Stimulated activated CD8-positive, alpha-beta memory T cell treated with anti-CD3 and anti-CD28 coated beads, Interleukin-7, amount 100 ng/mL, for 1 hour (primary cell): ENCODE measurements at places on chromosomes 4 and X.

- no peak for DNase-seq
These were observed 83.4 kb downstream of the TNIP2 start for GRCh38 chr4:2672700-2673099.

DNA sequence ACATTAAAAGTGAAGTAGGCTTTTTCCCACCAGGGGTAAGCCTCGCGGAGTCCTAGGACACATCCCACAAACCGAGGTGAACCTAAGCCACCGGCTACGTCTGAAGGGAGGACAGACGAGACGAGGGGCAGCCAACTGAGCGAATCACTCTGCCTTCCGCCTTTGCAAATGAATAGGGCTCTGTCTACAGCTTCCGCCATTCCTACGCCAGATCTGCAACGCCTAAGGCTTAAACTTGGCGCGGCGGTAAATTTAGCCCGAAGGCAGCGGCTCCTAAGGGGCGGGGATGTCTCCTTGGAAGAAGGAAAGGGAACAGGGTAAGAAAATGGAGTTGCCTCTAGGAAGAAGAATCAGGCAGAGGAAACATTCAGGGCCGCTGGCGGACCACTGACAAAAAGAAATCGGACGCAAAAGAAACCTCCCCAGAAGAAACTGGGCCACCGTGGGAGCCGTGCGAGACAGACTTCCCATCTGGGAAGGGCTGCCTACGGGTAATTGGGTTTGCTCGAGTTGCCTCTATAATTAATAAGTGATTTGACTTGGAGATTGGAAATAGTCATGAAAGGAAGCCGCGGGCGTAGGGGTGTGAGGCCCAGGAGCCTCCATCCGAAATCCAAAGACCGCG is 90.5 kb downstream of the BCOR start:
- DNase-seq: no peak

- no peak for DNase-seq
These were observed 70.7 kb downstream of the SUPT20HL2 start for GRCh38 chrX:24243188-24243587.

DNA sequence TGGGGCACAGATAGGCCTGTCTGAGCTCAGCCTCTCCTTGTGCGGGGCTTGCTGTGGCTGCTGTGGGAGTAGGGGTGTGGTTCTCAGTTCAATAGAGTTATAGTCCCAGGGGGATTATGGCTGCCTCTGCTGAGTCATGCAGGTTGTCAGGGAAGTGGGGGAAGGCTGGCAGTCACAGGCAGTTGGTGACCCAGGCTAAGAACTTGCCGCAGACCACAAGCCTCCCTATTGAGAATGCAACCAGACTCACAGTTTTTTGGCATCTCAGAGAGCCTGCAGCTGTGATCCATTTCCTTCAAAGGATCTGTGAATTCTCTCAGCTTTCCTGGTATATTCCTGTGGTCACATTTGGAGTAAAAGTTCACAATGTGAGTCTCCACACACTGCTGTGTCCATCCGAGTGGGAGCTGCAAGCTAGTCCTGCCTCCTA is 364.9 kb downstream of the ZNF674 start:
- no peak for DNase-seq

DNA sequence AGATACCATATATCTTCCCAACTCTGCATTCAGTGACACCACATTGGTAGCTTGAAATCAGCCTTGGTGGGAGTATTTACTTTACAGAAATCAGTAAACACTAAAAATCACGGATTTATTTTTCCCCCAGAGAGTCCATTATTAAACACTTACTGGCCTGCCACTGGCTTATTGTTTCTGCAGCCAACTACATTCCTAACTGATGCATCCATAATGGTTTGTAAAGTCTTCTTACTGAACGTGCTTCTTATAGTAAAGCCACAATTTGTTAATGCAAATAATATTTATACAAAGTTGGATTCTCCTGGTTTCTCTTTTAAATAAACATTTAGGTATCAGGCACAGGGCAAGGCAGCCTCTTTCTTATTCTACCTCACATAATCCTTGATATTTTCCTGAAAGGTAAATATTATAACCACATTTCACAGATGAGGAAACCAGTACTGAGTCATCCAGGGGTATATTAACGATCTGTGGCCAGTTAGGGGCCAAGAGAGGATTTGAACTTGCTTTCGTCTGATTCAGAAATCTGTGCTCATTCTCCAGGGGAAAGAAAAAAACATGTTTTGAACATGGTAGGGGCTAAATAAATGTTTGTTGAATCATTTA is 136.5 kb downstream of the RAB28 start:
- DNase-seq: no peak

DNA sequence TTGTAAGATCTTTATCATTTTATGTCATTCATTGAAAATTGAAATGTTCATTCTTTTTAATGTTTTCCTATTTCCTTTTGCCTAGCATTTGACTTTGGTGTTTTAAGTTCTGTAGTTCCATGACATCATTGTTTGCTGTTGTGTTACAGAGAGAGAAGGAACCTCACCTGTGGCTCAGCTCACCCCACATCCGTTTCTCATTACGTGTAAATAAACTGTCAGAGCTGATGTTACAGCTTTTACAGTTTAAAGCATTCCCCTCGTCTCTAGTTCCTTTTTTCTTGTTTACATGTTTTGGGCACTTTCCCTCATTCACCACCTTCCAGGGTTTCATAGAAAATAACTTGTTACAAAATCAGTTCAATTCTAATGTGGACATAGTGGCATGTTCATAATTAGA is 137.2 kb downstream of the FNIP2 start:
- no peak for DNase-seq
